ENCODE measurements at places on chromosomes 16 and 17.

DNA sequence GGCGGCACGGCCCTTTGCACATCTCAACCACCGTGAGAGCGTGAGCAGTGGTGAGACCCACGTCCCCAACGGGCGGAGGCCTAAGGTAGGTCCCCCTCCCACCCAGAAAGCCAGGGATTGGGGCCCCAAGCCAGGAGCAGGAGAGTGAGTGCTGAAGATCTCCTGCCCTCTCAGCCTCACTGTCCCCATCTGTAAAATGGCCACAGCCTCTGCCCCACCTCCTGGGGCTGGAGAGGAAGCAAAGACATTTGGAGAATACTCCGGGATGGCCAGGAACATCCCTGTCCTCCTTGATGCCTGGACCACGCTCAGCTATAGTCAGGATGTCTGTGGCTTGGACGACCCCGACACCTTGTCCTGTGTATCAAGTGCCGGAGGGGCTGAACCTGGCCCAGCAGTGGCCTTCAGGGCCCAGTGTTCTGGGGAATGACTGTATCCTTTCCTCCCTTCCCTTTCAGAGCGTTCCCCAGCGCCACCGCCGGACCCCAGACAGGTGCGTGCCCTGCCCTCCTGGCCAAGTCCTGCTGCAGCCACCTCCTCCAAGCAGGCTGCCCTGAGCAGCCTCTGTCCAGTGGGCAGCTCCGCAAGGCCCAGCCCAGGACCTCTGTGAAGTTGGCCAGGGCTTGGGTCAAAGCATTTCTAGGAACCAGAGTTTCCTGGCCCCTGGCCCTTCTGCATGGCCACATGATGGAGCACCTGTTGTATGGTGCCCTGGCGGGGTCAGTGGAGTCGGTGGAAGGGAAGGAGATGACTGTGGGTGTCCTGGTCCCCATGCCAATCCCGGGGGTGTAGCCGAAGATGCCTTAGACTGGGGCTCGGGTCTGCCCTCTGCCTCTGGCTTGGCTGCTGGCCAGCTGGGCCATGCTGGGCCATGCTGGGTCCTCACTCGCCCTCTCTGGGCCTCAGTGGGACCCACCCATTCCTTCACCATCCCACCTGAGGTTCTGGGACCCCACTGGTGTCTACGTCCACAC lies 38.4 kb downstream of the ADCY7 start:
- no peak for DNase-seq

- DNase-seq: no peak
Observed at GRCh38 chr16:88202207-88202745, 180.5 kb upstream of the ZNF469 start.

DNA sequence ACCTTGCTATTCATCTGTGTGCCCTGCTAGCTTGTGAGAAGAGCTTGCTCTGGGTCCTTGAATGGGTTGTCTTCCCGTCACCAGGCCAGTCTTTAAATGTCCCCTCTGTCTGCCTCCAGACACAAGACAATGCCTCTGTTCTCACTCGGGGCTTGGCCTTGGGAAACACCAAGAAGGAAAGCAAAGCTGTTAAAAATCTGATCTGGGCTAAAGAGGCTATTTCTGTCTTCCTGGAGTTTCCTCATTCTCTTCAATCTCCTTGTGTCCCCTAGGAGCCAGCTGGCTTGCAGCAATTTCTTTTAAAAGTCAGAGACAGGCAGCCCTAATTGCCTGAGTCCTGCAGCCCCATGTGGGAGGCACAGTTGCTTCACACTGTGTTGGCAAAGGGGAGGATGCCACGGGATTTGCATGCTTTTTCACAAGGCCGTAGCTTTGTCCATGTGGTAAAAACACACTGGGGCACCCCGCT lies 2.5 kb downstream of the DNAI2 start:
- no peak for DNase-seq

DNA sequence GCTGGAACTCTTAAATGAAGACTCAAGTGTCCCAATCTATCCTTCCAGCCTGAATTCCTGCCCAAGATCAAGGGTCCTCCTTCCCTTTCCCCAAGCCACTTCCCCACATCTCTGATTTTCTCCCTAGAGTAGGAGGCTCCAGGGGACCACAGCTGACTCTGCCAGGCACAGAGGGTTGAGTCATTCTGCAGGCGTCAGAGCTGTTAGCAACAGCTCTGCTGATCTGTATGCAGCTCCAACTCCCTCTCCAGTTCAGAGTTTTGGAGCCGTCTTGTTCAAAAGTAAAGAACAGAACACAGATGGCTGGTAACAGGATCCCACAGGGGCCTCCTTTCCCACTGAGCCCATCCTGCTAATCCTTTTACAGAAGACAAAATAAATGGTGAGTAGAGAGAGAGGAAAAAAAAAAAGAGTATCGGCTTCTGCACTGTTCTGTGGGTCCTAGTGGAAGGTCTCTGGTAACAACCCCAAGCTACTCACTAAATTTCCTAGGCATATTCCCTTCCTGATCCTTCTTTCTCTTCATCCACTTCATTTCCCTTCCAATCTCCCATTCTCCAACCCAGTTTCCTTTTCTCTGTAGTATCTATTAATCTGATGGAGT lies 13.4 kb upstream of the TAOK1 start:
- no peak for DNase-seq

DNA sequence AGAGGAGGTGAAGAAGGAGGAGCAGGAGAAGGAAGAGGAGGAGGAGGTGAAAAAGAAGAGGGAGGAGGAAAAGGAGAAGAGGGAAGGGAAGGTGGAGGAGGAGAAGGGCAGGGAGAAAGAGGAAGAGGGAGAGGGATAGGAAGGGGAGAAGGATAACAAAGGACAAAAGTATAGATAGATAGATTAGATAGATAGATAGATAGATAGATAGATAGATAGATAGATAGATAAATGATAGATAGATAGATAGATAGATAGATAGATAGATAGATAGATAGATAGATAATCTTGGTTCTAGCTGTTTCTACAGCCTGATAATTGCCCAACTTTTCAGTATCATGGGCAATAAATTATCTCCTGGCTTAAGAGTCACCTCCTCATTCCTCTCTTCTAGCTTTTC lies 296.2 kb upstream of the C16orf82 start:
- no peak for DNase-seq

- no peak for DNase-seq
Observed at GRCh38 chr16:80120899-80121521, 419.8 kb upstream of the DYNLRB2 start.

- no peak for DNase-seq
Observed at GRCh38 chr17:75129576-75129975, 2.0 kb downstream of the NT5C start.

GRCh38 chr16:10988164-10988803 lies 43.9 kb downstream of the CLEC16A start:
- DNase-seq: no peak

DNA sequence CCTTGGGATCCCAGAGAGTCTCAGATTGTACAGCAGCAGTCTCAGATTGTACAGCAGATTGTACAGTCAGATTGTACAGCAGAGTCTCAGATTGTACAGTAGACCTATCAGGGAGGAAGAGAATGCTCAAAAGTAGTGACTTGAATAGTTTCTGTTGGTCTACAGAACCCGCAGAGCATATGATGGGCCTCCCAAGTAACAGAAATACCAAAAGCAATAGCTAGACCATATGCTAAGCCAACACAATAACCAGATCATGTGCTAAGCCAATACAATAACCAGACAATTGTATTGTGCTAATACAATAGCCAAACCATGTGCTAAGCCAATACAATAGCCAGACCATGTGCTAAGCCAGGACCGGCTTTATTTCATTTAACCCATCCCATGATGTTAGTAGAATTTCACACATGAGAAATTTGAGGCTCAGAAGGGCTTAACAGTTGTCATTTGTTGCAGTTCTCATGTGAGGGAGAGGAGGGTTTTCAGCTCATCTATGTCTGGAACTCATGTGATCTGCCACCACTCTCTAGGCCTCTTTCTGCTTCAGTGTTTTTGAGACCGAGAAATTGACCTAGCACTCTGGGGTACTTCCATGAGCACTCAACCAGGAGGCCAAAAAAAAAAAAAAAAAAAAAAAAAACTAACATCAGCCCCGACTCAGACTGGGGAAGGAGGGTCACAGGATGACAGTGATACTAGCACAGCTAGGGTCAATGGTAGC lies 144.0 kb downstream of the SOX9 start:
- no peak for DNase-seq

GRCh38 chr16:72923757-72924156 lies 124.2 kb downstream of the ZFHX3 start:
- DNase-seq: no peak

DNA sequence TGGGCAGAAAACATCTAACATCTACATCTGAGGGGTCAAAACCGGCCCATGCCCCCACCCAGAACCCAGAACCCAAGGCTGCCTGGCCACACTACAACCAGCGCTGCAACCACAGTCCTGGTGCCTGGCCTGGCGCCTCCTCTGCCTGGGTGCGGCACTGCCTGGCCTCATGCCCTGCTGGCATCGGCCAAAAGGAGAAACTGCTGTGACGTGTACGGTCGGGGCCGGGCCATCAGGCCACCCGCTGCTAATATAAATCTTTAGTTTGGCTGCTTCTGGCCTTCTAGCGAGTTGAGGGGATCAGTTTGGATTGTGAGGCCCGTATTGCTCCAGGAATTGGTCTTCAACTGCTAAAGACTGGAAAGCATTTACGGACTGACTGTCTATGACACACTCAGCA lies 22.8 kb downstream of the TMEM204 start:
- DNase-seq: no peak

- DNase-seq: no peak
Observed at GRCh38 chr16:17983847-17984639, 352.5 kb downstream of the NPIPA8 start.

- no peak for DNase-seq
Observed at GRCh38 chr16:84138824-84139627, 6.0 kb downstream of the HSDL1 start.

DNA sequence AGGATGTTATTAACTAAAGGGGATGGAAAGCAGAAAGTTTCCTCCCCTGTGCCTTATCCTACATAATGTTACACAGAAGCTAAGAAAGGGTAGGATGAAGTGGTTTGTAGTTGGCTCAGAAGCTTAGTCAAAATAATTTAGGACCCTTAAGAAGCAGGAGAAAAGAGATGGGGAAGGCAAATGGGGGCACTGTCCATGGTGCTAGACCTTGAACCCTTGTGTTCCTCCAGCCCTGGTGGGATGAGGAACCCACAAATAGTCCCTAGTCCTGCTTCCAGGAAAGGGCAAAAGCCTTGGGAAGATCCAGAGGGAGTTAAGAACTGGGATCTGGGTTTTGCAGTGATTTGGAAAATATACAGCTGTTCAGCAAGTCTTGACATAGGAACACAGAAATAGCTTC lies 54.5 kb downstream of the SLC5A11 start:
- no peak for DNase-seq

DNA sequence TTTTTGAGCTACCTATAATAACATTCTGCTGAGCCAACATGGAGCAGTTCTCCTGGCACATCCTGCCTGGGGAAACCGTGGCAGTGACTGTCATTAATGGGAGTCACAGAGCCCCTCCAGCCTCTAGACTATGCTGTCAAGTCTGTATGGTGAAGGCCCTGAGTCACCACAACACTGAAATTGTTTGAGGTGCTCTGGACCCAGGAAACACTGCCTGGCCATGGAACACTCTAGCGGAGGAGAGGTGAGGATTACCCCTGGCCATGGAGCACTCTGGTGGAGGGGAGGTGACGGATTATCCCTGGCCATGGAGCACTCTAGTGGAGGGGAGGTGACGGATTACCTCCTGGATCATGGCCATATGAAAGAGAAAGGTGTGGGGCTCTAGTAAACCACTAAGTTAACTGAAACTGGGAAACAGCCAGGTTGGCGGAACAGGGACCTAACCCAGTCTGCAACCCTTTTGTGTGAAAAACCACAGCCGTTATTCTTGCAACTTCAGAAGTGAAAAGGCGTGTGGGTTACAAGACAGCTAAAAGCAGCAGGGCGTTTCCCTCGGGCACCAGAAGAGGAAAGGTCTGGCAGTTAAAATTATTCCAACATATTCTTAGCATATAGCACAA lies 156.7 kb downstream of the KCNJ12 start:
- DNase-seq: no peak

DNA sequence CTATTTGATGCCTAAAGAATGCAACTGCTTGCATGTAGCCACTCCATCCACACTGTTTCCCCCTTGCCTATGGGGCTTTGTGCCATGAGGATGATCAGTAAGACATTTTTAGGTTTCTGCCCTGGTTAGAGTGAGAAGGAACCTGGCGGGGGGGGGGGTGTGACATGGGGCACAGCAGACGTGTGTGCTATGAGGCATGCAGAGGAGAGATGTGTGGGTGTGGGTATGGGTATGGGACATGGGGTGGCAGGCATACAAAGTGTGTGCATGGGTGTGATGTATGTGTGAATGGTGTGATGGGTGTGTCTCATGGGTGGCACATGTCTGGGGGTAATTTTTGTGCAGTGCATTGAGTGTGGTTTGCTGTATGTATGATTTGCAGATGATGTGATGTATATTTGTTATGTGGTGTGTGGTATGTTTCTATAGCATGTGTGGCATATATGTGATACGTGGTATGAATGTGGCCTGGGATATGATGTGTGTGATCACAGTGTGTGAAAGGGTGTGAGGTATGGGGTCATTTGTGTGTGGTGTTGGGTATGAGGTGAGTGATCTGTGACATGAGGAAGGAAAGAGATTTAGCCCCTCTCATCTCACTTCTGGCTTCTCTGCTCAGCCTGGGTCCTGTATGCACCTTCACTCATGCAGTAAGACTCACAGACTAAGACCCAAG lies 14.9 kb downstream of the CCDC182 start:
- no peak for DNase-seq

DNA sequence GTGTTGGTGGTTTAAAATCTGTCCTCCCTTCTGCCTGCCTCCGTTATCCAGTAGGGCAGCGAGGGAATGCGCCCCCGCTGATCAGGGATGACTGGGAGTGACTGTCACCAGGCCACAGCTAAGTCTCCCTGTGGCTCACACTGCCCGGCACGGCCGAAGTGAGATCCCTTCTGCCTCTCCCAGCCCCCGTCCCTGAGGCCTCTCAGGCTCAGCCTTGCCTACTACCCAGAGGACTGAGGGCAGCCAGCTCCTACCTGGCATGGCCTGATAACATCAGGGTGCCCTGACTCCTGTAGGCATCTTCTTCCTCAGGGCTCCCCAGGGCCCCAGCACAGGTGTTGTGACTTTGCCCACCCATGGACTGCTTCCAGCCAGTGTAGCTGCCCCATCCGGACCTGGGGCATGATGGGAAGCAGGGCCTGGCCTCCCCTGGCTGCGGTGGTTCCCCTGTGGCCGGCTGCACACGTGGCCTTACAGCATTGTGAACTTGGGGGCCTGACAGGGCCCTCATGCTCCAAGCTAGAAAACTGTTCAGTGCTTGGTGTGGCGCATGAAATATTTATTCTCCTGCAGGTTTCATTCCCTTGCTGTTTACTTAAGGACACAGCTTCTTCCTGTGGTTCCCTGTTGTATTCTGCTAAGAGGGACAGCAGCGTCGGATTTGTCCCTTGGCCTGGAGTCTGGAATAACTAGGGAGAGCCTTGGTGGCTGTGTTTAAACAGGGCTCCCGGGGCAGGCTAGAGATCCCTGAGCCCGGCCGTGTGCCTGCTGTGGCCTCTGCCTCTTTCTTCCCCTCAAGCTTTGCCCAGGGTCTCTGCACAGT lies 30.0 kb downstream of the GINS2 start:
- no peak for DNase-seq

- no peak for DNase-seq
Observed at GRCh38 chr17:251531-251930, 70.1 kb upstream of the DOC2B start.

GRCh38 chr17:72376526-72377345 lies 255.9 kb downstream of the SOX9 start:
- no peak for DNase-seq

- DNase-seq: no peak
Observed at GRCh38 chr17:3843935-3844516, 2.0 kb downstream of the NCBP3 start.

All from HL-60 (cell line).